ENCODE measurements at places on chromosomes 2 and 18. TPM values are rescaled to one million over a fixed set of nuclear protein-coding genes. Genes with fewer than 3 reads are reported as not detected.

DNA sequence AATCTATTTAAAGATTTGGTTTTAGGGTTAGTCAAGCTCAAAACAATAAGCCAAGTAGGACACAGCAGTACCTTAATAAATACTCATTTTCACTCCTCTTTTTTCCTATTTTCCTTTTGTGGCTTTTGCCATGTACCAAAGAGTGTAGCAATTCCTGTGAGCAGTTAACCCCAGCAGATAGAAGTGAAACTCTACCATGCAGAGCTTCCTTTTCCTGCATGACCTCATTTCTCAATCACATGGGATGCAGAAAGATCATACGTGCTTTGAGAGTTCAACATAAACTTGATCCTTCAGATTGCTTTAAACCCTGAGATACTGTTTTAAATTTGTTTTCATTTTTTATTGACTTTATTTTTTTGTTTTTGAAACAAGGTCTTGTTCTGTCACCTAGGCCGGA is 99.1 kb upstream of the ARHGAP15 start:
- peak; percentile 60 for DNase-seq

DNA sequence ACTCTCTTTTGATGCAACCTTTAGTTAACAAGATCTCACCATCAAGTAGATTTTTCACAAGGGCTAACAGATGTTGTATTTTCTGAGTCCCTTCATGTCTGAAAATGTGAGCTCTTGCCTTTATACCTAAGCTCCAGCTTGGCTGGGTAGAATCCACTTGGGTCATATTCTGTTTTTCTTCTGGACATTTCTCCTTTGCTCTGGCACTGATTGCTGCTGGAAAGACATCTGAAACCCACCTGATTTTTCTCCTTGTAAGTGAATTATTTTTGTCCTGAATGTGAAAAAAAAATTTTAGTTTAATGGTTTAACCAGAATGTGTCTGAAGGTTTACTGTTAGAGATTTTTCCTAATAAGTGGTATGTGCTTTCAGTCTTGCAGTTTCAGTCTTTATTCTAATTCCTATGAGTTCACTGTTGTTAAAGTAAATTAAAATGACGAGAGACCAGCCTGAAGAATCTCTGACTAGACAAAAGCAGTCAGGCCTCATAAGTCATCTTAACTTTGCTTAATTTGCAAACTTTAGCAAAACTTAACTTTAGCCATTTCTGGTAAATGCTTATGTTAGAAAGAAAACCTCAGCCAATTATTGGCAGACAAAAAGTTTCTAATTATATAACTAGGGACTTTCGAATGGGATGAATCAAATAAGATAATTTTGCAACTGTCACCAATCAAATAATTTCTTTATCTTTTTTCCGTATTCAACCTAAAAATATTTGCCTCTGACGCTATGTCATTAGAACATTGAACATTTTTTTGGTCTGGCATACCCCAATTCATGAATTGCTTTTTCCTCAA is 70.8 kb downstream of the ACAA2 start:
- no peak for DNase-seq

GPN1 gene
- polyA plus RNA-seq, result 17.4 TPM

MYCN gene
- not detected for polyA plus RNA-seq

REEP1 gene
- not detected for polyA plus RNA-seq

GRCh38 chr18:70499218-70499691 is 210.4 kb downstream of the SOCS6 start:
- DNase-seq, result peak; percentile 19

DNA sequence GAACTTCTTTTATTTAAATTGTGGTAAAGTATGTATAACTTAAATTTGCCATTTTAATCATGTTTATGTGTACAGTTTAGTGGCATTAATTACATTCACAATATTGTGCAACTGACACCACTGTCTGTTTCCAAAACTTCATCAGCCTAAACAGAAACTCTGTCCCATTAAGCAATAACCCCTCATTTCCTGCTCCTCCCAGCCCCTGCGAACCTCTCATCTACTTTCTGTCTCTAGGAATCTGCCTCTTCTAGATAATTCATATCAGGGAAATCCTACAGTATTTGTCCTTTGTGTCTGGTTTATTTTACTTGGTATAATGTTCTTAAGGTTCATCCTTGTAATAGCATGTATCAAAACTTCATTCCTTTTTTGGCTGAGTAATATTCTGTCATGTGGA is 75.1 kb downstream of the BOLA3 start:
- DNase-seq, result no peak

GRCh38 chr2:241560883-241561474 is 2.4 kb downstream of the BOK start:
- DNase-seq, result no peak

GRCh38 chr2:127216593-127216992 is 3.5 kb downstream of the CYP27C1 start:
- DNase-seq, result no peak

SCRN3 gene
- polyA plus RNA-seq, result 9.8 TPM

- DNase-seq, result no peak
These were observed 24.9 kb upstream of the DNMT3A start for GRCh38 chr2:25366629-25367028.

- no peak for DNase-seq
These were observed 201.7 kb downstream of the NRP2 start for GRCh38 chr2:205883965-205884364.

GRCh38 chr18:79942786-79943607 is 8.5 kb downstream of the SLC66A2 start:
- DNase-seq, result no peak

COL4A4 gene
- polyA plus RNA-seq, result 3.5 TPM

UPP2 gene
- not detected for polyA plus RNA-seq

GRCh38 chr2:18927525-18928232 is 338.3 kb upstream of the NT5C1B start:
- DNase-seq, result no peak

DNA sequence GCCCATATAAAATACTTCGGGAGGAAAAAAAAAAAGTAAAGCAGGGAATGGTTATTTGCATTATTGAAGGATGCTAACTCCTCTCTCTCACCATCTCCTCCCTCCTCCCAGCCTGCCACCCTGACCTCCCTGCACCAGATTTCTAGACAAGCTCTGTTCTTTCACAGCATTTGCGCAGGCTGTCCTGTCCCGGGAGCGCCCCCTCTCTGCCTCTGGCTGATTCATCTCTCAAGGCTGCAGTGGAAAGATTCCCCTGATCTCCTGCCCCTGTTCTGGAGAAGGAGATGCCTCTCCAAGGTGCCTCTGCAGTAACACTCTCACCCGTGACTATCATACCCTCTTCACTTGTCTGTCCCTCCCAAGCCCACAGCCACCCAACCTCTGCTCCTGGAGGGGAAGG is 38.5 kb downstream of the COL4A4 start:
- DNase-seq, result no peak

TWIST2 gene
- polyA plus RNA-seq, result 0.07 TPM

DNA sequence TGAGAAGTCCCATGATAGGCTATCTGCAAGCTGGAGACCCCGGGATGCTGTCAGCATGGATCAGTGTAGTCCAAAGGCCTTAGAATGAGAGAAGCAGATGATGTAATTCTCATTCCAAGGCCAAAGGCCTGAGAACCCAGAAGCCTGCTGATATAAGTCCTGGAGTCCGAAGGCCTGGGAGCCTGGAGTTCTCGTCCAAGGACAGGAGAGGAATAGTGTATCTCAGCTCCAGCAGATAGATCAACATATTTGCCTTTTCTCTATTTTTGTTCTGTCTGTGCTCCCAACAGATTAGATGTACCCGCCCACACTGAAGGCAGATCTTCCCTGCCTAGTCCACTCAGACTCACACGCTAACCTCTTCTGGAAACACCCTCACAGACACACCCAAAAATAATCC is 454.9 kb upstream of the CHAC2 start:
- DNase-seq, result no peak

DNA sequence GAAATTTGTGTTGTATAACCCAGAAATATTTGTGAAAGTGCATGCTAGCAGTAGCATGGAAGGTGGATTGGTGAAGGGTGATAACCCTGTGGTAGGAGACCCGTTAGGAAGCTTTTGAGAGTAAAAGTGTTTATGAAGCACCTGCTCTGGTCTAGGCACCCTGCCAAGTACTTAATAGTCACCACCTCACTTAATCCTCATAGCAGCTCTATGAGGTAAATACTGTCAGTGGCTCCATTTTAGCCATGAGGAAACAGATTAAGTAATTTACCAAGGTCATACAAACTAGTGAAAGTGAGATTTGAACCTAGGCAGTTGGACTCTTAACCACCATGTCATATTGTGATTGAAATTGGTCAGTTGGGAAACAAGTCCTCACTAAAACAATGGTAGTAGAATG is 66.8 kb downstream of the TET3 start:
- DNase-seq, result no peak

SERPINB7 gene
- polyA plus RNA-seq, result not detected

DNA sequence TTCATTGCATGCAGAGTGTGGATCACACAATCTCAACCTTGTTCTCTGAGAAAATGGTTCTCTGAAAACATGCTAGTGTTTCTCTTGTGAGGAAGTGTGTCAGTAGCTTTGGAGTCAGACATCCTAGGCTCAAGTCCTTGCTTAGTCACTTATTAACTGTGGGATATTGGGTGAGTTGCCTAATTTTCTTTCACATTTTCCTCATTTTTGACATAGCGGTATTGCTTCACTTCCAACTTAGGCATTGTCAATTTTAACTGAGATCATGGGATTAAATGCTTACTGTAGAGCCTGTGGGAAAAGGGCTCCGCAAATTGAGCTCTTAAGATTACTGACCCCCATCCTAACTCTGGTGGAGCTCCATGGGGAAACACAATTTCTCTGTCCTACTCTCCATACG is 622.2 kb downstream of the CNTNAP5 start:
- DNase-seq, result no peak

CRYGC gene
- polyA plus RNA-seq, result not detected

FSHR gene
- polyA plus RNA-seq, result not detected

- no peak for DNase-seq
These were observed 44.2 kb upstream of the HS6ST1 start for GRCh38 chr2:128362889-128363228.

TMEM169 gene
- polyA plus RNA-seq, result 0.75 TPM

GRCh38 chr2:63301481-63301880 is 250.9 kb downstream of the OTX1 start:
- no peak for DNase-seq

DNA sequence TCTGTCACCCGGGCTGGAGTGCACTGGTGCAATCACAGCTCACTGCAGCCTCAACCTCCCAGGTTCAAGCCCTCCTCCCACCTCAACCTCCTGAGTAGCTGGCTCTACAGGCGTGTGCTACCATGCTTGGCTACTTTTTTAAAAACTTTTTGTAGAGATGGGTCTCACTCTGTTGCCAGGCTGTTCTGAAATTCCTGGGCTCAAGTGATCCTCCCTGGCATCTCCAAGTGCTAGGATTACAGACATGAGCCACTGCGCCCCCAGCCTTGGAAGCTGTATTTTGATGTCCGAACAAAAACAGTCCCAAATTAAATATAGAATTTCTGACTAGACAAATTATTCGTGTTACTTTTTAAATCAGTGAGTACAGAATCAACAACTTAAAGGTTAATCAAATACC is 97.4 kb downstream of the ZNF516 start:
- no peak for DNase-seq

DNA sequence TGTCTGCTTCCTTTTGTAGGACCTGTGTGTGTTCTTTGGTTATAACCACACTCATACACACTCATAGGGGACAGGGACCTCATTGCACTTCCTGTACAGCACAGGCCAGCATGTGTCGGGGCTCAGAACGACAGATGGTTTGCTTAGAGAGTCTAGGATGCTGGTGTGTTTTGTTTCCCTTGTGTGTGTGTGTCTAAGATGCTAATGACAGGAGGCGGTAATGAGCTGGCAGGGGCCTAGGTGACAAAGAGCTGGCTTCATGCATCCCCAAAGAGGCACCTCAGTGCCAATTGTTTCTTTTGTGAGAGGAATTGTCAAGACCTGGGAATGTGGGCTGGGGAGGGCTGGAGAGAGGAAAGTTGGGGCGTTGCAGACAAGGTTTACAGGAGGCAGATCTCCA is 66.6 kb downstream of the CELF4 start:
- no peak for DNase-seq

GRCh38 chr2:172931256-172931894 is 144.3 kb upstream of the MAP3K20 start:
- no peak for DNase-seq

GAL3ST2 gene
- polyA plus RNA-seq, result 0.10 TPM

DNA sequence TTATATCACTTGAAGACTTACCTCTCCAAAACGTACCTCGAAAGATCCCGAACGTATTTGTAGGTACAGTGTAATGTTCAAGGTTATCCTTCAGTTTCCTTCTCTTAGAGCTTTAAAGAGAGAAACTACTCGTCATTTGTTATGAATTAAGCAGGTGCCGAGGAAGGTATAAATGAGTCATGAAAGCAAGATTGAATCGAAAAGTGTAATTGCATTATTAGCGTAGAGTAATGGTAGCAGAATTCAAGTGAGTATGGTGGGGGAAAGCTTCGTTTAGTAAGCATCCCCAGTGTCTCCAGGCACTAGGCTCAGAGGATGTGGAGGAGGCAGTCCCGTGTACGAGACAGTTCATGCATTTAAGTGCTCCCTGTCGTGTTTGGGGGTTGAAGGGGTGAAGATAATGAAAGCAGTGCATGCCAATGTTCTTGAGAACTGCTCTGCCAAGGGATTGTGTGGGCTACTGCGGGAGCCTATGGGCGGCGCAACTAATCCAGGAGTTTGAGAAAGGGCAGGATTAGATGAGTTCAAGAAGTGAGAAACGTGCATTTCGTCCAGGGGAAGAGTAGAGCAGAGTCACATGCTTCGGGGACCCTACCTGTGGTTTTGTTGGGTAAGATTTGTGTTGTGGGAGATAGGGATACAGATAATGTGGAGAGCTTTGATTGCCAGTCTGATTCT is 858 bp downstream of the POLR1B start:
- no peak for DNase-seq

- no peak for DNase-seq
These were observed 14.2 kb downstream of the SIGLEC15 start for GRCh38 chr18:45839414-45840395.

GRCh38 chr2:225456619-225457260 is 57.2 kb downstream of the NYAP2 start:
- no peak for DNase-seq

DNA sequence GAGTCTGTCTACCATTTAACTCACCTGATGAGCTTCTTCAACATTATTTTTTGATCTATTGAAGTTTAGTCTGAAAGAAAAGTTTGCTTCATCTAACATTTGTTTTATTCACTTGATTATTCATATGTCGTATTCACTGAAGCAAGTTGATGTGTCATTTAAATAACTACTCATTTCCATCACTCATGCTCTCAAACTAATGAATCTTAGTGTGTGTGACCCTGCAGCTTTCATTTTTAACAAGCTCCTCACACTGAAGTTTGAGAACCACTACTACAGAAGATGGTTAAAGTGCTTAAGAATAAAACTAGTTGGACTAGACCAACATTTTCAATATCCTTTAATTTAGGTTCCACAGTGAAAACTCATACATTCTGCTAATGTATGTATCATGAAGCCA is 1.8 kb upstream of the ABI2 start:
- peak; percentile 4 for DNase-seq

- no peak for DNase-seq
These were observed 40.9 kb downstream of the HS1BP3 start for GRCh38 chr2:20609995-20610357.

- DNase-seq, result no peak
These were observed 17.4 kb upstream of the GULP1 start for GRCh38 chr2:188274274-188274673.

All from B cell (primary cell).